ENCODE measurements at places on chromosomes 16 and 17.

DNA sequence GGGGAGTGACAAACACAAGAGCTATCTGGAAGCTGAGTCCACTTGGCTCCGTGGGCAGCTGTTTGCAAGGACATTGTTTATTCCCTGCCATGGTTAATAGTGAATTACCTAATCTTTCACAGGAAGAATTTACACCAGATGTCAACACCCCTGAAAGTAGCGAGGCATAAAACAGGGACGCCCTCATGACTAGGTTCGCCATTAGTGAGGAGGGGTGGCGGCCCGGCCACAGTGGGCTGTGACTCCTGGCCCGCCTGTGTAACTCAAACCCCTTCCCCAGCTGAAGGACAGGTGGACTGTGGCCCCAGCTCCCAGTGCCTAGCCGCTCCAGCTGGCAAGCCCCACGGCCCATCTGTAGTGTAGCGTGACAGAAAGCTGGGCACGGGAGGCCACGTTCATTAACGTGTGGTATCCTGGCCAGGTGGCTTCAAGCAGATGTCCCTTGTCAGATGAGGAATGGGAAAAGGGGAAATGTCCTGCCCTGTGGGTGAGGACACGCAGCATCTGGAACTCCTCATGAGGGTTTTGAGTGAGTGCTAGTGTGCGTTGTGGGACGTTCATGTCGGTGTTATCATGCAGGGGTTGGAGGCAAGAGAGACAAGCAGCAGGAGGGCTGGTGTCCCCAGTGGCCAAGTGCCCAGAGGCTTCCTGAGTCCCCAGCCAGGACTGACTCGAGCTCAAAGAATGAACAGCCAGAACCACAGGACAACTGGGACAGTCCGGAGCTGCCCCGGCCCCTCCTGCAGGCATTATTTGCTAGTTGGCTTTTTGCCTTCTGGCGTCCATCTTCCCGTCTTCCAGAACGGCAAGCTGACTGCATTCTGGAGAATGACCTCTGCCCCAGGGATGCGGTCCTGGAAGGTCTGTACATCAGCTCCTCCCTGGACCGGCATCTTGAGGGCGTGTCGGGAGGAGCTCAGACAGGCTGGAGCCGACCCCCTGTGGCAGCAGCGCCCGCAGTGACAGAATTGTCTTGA lies 19.2 kb downstream of the KDM8 start:
- no peak for DNase-seq

GRCh38 chr16:67195676-67196075 lies 3.3 kb upstream of the ELMO3 start:
- no peak for DNase-seq

- DNase-seq: peak; percentile 33
Observed at GRCh38 chr17:4043862-4044261, 79.6 kb upstream of the ATP2A3 start.

GRCh38 chr16:20181416-20181815 lies 107.7 kb upstream of the GPR139 start:
- DNase-seq: no peak

DNA sequence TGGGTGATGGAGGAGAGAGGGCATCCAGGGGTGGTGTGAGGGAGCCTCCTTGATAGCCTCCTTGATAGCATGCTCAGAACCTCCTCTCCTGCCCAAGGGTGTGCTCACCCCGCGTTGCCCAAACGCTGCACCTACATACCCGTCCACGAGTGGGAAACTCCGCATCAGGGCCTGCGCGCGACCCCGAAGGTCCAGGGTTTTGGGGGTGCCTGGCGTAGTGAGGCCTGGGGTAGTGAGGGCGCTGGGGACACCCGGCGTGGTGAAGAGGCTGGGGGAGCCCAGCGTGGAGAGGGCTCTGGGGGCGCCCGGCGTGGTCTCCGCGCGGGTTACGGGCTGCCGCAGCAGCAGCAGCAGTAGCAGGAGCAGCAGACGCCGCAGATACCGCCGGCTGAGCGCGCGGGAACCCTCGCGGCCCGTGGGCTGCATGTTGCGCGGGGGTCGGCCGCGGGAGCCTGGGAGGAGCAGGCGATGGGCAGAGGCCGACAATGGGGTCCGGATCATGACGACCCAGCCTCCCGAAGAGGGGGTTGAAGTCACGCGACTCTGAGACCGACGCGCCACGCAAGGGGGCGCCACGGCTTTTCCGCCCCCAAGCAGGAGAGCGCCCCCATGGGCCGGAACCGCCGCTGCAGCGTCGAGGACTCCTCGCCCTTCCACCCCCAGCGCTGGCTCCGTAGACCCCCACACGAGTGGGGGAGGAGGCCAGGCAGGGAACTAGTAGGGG lies at the start of gene DPEP3:
Gene DPEP3, minus strand, starts transcription at position 545 of the 724 bp plus-strand sequence. Its CDS starts 119 bp downstream, at position 426.
- no peak for DNase-seq

All from activated T-cell treated with anti-CD3 and anti-CD28 coated beads for 1 hour (primary cell).